ENCODE measurements at places on chromosomes 4 and X.

GRCh38 chr4:159764343-159764952, 661.6 kb downstream of the RAPGEF2 start:
- peak; percentile 88 for DNase-seq

- DNase-seq = no peak
Observed at GRCh38 chr4:77785669-77786068, 33.5 kb downstream of the CNOT6L start.

- peak; percentile 58 for DNase-seq
Observed at GRCh38 chr4:39169426-39169825, 12.9 kb upstream of the WDR19 start.

DNA sequence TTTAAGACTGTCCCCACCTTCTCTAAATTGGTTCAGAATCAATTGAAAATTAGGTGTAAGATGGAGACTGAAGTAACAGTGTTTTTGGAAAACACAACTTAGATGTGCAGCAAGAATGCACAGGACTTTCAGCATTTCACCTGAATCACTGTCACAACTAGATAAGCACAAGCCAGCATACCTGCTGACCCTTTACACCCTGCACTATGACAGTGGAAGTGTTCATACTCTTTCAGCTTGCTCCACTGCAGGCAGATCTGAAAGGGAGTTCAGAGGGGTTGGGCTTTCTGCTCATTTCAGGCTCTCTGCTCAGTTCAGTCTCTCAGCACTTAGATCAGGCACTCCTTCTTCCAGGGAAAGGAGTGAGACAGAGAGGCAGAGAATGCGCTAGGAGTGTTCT, 22.8 kb downstream of the DCUN1D4 start:
- DNase-seq = no peak

- DNase-seq = no peak
Observed at GRCh38 chr4:147994491-147995385, 262.9 kb downstream of the ARHGAP10 start.

- no peak for DNase-seq
Observed at GRCh38 chr4:102696758-102697157, 64.0 kb downstream of the MANBA start.

DNA sequence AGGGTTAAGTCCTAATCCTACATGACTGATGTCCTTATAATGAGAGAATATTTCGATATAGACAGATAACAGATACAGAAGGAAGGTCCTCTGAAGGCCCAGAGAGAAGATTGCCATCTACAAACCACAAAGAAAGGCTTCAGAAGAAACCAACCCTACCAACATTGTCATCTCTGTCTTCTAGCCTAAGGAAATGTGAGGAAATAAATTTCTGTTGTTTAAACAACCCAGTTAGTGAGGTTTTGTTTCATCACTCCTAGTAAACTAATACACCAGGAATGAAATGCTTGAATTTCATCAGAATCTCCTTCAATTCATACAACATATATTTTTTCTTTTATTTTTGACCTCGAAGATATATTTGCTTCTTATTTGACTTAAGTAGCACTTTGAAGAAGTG, 1527.8 kb downstream of the STIM2 start:
- no peak for DNase-seq

- no peak for DNase-seq
Observed at GRCh38 chrX:68345025-68345424, 88.3 kb downstream of the OPHN1 start.

- no peak for DNase-seq
Observed at GRCh38 chrX:18003876-18004275, 142.8 kb upstream of the RAI2 start.

GRCh38 chr4:141352331-141352730, 131.6 kb downstream of the ZNF330 start:
- no peak for DNase-seq

- peak; percentile 43 for DNase-seq
Observed at GRCh38 chr4:19832411-19832810, 419.3 kb upstream of the SLIT2 start.

DNA sequence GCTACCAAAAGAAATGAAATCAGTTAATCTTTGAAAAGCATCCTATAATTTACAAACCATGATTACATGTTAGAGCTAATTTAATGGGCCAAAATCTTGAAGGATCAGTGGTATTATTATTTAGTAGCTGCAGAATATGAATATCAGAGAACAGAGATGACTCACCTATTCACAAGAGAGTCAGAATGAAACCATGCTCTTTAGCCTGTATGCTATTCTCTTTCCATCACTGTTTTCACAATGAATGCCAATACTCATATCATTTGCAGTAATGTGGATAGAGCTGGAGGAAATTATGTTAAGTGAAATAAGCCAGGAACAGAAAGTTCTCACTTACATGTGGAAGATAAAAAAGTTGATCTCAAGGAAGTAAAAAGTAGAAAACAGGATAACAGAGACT, 414.1 kb downstream of the CENPC start:
- DNase-seq = peak; percentile 29

DNA sequence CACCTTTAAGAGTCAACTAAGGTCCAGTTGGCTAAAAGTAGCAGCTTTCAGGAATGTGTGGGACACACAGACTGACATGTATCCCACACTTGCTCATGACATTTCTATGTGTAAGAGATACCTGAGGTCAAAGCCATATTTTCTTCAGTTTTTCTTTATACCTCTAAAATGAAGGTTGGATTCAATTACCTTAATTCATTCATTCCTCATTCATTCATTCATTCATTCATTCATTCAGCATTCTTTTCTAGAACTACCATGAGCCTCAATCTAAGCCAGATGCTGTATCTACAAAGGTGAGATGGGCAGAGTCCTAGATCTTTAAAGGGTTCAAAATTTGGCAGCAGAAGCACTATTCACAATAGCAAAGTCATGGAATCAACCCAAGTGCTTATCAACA, 139.7 kb upstream of the MAP3K15 start:
- DNase-seq = no peak

- peak; percentile 44 for DNase-seq
Observed at GRCh38 chrX:107025545-107025944, 25.5 kb upstream of the MORC4 start.

GRCh38 chr4:154836513-154836912, 55.4 kb downstream of the RBM46 start:
- DNase-seq = no peak

GRCh38 chr4:17664755-17665154, 50.3 kb downstream of the MED28 start:
- DNase-seq = no peak

GRCh38 chrX:58025979-58026378, 115.7 kb upstream of the ZXDA start:
- DNase-seq = peak; percentile 9

GRCh38 chr4:140343303-140343702, 30.1 kb upstream of the SCOC start:
- peak; percentile 34 for DNase-seq

DNA sequence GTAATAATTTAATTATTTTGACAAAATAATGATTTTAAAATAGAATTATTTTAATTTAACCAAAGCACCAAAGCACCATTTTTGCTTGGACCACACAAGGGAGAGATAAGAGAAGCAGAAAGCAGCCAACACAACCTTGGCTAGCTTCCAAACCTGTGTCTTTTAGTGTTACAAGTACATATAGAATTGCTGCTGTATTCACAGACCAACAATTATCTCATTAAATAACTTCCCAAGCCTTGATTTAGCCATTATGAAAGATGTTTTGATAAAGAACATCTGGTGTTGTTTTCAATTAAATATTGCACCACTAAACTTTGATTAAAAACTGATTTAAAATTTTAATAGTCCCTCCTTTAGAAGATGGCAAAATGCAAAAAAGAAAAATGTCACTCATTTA, 14.0 kb upstream of the IGFBP7 start:
- DNase-seq = no peak

DNA sequence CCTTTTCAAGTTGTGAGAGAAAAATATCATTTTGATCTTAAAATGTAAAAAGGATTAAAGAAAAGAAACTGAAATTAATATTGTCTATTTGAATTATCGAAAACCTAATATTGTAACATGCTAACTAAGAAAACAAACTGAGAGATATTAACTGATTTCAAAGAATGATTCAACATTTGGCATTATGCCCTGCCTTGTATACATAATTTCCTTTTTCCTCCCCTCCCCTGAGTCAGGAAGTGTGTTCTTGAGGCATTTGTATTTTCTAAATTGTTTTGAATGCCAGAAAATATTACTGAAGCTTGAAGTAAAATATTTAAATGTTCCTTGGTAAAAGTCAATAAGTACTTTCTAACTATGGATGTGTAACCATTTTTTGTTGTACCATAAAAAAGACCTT, 49.4 kb downstream of the RPS6KA3 start:
- peak; percentile 15 for DNase-seq

- no peak for DNase-seq
Observed at GRCh38 chrX:134461437-134461836, 1.5 kb downstream of the HPRT1 start.

GRCh38 chr4:88758264-88758663, 60.6 kb upstream of the NAP1L5 start:
- DNase-seq = peak; percentile 16

GRCh38 chr4:149785696-149786431, 29.8 kb downstream of the IQCM start:
- peak; percentile 76 for DNase-seq

GRCh38 chrX:120761810-120762209, 113.9 kb downstream of the CT47B1 start:
- no peak for DNase-seq

- DNase-seq = peak; percentile 19
Observed at GRCh38 chr4:13088726-13089658, 395.1 kb downstream of the RAB28 start.

- DNase-seq = no peak
Observed at GRCh38 chr4:38111717-38112116, 151.5 kb downstream of the PTTG2 start.

DNA sequence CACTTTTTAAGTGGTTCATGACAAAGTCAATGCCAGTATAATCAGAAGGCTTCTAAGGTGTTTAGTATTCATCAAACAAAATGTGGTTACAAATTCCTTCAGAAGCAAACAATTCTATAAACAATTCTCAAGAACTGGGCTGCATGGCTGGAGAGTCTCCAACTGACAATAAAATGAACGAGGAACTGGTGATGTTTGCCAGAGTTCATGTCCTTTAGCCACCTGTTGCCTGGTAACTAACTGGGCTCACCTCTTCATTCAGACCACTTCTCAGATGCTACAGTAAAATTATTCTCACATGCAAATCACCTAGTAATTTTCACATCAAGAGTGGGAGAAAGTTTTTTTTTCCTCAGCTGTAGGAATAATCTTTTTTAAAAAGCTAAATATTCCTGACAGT, 53.3 kb downstream of the CAMK2D start:
- peak; percentile 83 for DNase-seq

- peak; percentile 23 for DNase-seq
Observed at GRCh38 chrX:14440106-14440505, 89.2 kb upstream of the GLRA2 start.

DNA sequence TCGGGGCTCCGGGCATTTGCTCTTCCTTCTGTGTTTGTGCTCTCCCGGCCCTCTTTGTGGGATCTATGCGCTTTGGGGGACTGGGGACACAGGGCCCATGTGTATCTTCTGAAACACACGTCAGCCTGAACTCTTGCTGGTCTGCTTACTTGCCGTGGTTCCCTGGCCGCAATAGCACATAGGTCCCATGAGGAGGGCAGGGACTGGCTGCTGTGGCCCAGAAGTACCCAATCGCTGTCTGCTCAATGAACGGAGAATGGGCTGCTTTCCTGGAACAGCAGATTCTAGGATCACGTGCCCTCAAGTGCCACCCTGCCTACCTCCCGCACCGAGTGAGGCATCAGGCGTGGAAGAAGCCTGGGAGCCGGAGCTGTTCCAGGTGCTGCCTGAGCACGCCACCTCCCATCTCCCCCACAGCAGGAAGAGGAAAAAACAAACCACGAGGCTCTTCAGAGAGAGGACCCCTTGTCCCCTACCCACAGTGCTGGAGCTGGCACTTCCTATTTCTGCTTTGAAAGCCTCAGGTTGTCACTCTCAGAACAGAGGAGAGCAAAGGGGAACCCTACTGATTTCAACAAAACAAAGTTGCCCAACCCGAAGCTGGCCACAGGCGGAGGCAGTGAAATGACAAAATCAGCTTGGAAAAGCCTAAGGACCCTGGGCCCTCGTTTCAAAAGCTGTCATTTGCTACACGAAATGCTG, 3.8 kb downstream of the G6PD start:
- no peak for DNase-seq

- no peak for DNase-seq
Observed at GRCh38 chr4:140018931-140019618, 134.9 kb downstream of the MAML3 start.

DNA sequence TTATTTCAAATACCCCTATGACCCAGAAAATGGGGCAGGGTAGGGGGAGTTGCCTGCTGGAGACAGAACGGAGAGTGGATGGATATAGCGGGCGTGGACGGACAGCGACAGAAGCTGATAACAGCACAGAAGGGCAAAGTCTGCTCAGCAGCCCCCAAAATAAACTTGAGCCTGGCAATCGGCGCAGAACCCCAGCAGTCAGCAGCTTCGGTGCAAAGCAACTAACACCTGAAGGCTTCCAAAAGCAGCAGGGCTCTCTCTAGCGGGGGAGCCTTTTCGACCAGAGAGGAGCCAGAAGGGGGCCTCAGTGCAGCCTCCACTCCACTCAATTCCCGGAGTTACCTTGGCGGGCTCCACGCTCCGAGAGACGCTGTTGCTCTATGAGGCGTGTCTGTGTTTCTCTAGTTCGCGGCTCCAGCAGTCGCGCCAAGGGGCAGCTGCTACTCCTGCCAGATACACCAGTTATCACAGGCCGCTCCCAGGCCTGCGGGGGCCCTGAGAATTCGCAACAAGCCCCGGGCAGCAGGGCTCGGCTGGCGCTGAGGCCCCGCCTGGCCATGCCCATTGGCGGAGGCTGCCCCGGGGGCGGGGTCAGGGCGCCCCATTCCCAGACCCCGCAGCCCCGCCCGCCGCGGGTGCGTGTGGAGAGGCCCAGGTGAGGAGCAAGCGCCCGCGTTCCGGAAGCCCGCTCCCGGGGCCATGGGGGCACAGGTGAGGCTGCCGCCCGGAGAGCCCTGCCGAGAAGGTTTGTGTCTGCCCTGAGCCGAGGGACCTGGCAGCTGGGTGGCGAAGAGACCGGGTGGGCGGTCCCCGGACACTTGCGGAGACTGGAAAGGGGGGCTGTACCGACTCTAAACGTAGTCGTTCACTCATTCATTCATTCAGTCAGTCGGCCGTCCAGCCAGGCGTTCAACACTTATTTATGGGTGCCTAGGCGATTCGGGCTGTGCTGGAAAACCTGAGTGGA, at the start of the genes CNGA1 and NIPAL1:
Gene CNGA1 (minus strand): TSS at position 541 of the 967 bp plus-strand sequence. CDS start 63,992 bp downstream, outside the sequence.
Gene NIPAL1 (plus strand): TSS at position 632 of the 967 bp plus-strand sequence. CDS start 68 bp downstream, at position 700.
- DNase-seq = peak; percentile 89

DNA sequence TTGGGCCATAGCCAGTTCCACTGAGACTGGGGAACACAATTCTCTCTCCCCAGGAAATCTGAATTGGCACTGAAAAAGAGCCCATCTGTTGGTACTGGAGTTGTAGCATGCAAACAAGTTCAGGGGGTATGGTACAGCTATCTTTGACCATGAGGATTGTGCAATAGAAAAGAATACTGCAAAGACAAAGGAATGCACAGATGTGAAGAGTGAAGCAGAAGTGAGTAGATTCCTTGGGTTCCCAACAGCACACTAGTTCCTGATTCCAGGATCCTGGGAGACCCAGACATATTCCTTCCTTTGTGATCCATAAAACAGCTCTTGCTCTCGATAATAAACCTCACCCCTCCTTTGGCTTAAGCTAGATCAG, 43.3 kb upstream of the CTAG2 start:
- no peak for DNase-seq
